Endodermal cell (in vitro differentiated cells): ENCODE measurements at places on chromosomes 11 and 22.
A peak's percentile ranks its signal among the peaks of the same experiment; 100 is the strongest.

DNA sequence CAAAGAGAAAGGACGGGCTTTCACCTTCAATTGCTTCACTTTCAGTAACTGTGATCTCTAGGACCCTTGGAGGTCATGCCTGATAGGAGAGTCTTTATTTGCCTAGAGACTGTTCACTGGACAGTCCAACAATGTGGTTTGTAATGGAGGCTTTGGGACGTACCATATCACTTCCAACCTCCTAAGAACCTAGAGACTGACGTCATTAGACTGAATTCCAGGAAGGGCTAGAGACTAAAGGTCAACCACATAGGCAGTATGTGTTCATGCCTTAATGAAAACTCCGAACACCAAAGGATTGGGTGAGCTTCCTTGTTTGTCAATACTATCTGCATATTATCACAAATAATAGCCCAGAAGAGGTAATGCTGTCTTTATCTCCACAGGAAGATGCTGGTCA, 53.7 kb upstream of the CNTN5 start:
- H3K4me1 ChIP-seq = no peaks in the 10 kb centered on the region
- no peak overlapping the region for H3K27ac ChIP-seq
- H3K27me3 ChIP-seq = no peaks in the 10 kb centered on the region
- no peak for DNase-seq
- no peak overlapping the region for H3K4me3 ChIP-seq
- H3K36me3 ChIP-seq = no peaks in the 10 kb centered on the region

DNA sequence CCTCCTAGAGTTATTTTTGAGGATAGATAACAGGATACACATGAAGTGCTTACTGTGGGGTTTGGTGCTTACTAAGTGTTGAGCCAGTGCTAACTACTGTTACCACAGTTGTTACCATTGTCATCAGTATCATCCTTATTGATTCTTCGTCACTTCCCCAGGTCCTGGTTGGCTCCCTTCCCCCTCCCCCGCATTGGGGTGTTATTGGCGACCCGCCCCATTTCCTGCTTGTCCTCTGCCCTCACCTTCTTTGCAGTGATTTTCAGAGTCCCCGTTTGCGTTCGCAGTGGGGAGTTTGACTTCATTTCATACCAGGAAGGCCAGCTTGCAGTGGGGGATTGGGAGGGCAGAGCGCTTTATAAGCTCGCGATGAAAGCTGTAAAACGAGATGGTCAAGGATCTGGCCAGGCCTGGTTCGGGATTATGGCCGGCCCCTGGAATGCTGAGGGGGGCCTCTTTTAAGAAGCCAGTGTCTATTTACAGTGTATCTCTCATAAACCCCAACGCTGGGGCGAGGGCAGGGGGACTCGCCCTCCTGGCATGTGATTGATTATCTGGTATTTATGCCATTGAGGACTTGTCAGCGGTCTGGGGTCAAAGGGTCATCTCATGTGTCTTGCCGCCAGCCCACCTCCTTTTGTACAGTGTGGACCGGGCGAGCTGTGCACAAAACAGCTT, 84.6 kb upstream of the NNMT start:
- H3K4me3 ChIP-seq = no peak overlapping the region
- H3K27me3 ChIP-seq = peaks cover under 1% of the 10 kb centered on the region
- H3K36me3 ChIP-seq = no peaks in the 10 kb centered on the region
- H3K4me1 ChIP-seq = peaks cover 35% of the 10 kb centered on the region
- peak overlapping the region; percentile 83 for H3K27ac ChIP-seq

GRCh38 chr11:10806206-10806605, 2.5 kb downstream of the EIF4G2 start:
- no peak overlapping the region for H3K27ac ChIP-seq
- H3K27me3 ChIP-seq = no peaks in the 10 kb centered on the region

DNA sequence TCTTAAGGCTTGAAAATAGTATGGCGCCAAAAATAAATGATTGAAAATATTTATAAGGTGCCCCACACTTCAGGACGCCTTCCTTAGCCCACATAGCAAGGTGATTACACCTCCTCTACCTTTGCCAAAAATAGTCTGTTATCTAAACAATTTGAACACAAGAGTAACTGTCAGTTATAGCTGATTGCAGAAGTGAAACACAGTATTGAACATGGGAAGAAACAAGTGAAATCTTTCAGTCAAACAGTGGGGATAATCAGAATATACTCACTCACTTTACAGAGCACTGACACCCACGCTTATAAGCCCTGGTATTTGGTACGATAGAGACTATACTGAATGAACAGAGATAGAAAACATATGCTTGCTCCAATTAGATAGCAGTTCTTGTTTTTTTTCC, 203.1 kb downstream of the RAB38 start:
- H3K4me1 ChIP-seq = no peaks in the 10 kb centered on the region
- no peaks in the 10 kb centered on the region for H3K27me3 ChIP-seq
- no peak for DNase-seq
- no peak overlapping the region for H3K27ac ChIP-seq
